ENCODE measurements at places on chromosomes 3 and 15. TPM values are rescaled to one million over a fixed set of nuclear protein-coding genes. Genes with fewer than 3 reads are reported as not detected.

ACKR4 gene
- total RNA-seq, result 0.12 TPM

ZCWPW2 gene
- total RNA-seq, result 1.1 TPM

SENP2 gene
- total RNA-seq, result 36.1 TPM

DUOXA2 gene
- total RNA-seq, result not detected

CPA3 gene
- not detected for total RNA-seq

SST gene
- total RNA-seq, result not detected

TLR9 gene
- 0.15 TPM for total RNA-seq

XYLB gene
- total RNA-seq, result 14.0 TPM

KBTBD13 gene
- not detected for total RNA-seq

GOLGB1 gene
- 31.3 TPM for total RNA-seq

RPS17 gene
- 2,385 TPM for total RNA-seq

FGF12 gene
- 0.07 TPM for total RNA-seq

CCDC39 gene
- total RNA-seq, result not detected

SRGAP3 gene
- 8.3 TPM for total RNA-seq

ANKUB1 gene
- total RNA-seq, result not detected

SAXO2 gene
- total RNA-seq, result 5.7 TPM

CYP19A1 gene
- total RNA-seq, result not detected

SLITRK3 gene
- not detected for total RNA-seq

SLC15A2 gene
- 0.96 TPM for total RNA-seq

TMC3 gene
- not detected for total RNA-seq

CRYGS gene
- 4.3 TPM for total RNA-seq

GOLGA8M gene
- total RNA-seq, result 0.44 TPM

GNAT1 gene
- not detected for total RNA-seq

DISP2 gene
- 3.3 TPM for total RNA-seq

ANKRD63 gene
- total RNA-seq, result 0.89 TPM

ZNF774 gene
- total RNA-seq, result 4.0 TPM

RAD54L2 gene
- 20.2 TPM for total RNA-seq

LSAMP gene
- 0.25 TPM for total RNA-seq

SEMA4B gene
- total RNA-seq, result 98.6 TPM
